ENCODE measurements at places on chromosomes 6 and 20.
A peak's percentile ranks its signal among the peaks of the same experiment; 100 is the strongest.

DNA sequence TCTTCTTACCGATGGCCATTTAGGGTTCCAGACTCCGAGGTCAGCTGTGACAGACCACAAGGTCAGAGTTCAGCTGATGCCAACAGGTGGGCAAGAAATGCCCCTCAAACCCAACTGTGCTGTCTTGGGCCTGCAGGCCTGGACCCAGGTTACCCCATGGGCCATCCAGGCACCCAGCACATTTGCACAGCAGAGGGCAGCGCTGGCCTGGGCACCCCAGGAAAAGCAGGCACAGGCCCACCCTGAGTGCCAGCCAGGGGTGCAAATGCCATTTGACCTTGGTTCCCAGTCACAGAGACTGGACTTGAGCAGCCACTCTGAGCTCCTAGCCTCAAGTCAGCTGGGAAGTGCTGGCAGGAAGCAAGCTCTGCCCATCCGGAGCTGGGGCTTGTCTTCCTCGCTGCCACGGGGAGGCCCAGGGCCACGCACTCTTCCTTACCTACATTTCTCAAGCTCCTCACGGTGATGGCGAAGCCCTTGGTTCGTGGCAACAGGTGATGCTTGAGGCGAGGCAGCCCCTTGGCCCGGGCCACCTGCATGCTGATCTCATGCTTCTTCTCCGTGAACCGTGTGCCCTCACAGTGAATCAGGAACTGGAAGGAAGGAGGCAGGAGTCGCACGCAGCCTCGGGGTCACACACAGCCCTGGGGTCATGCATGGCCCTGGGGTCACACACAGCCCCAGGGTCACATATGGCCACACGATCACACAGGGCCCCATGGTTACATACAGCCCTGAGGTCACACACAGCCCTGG is 120.8 kb downstream of the AGPAT4 start:
- DNase-seq = no peak

- peak; percentile 29 for DNase-seq
Observed at GRCh38 chr6:10205120-10205519, 209.8 kb downstream of the TFAP2A start.

GRCh38 chr6:159080217-159080976 is 35.6 kb upstream of the TAGAP start:
- DNase-seq = no peak

- no peak for DNase-seq
Observed at GRCh38 chr20:51987812-51988211, 185.5 kb upstream of the SALL4 start.

GRCh38 chr6:77926198-77926751 is 273.4 kb downstream of the MEI4 start:
- DNase-seq = no peak

- no peak for DNase-seq
Observed at GRCh38 chr6:105884011-105884410, 202.1 kb upstream of the PRDM1 start.

GRCh38 chr6:152167641-152168603 is 360.4 kb downstream of the ESR1 start:
- DNase-seq = no peak

GRCh38 chr20:19483309-19483708 is 270.9 kb downstream of the SLC24A3 start:
- no peak for DNase-seq

GRCh38 chr6:46118836-46119235 is 11.0 kb upstream of the ENPP4 start:
- DNase-seq = no peak

GRCh38 chr6:108002365-108003221 is 44.6 kb upstream of the SEC63 start:
- DNase-seq = peak; percentile 22

GRCh38 chr20:14861028-14861699 is 523.8 kb upstream of the FLRT3 start:
- DNase-seq = no peak

DNA sequence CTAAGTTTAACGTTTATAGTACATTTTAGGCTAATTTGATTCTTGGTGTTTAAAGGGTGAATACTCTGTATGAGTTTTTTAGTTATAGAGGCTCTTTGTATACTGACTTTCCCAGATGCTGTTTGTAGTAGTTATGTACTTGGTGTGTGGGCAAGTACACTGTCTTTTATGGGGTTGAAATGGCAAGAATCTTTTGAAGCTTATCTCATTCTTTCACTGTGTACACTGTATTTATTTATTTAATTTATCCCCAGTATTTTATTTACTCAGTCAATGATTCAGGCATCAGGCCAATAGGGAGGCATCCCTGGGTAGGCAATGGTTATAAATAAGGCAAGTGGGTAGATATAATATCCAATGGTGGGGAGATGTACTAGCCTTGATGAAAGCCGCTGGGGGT is 277.0 kb upstream of the PTCHD4 start:
- DNase-seq = no peak

DNA sequence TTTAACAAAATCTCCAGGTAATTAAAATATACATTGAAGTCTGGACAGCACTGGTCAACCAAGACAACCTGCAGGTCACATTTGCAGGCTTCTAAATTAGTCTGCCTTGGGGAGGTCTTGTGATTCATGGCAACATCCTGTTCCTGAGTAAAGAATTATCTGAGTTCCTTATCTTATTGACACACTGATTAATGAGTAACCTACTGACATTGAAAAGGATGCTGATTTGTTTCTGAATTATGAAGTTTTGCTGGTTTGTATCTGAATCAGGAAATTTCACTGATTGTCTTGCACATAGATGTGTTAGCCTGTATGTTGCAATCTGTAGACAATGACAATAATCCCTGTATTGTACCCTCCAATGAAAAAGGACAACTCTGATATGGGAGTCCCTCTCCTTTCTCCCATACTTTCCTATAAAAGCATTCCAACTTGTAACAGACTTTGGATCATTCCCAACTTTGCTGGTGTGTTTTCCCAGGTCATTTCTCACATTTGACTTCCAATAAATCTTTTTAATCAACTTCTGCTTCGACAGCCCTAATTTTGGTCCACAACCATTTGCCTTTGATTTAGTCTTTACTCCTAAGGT is 80.0 kb downstream of the LAMP5 start:
- no peak for DNase-seq

DNA sequence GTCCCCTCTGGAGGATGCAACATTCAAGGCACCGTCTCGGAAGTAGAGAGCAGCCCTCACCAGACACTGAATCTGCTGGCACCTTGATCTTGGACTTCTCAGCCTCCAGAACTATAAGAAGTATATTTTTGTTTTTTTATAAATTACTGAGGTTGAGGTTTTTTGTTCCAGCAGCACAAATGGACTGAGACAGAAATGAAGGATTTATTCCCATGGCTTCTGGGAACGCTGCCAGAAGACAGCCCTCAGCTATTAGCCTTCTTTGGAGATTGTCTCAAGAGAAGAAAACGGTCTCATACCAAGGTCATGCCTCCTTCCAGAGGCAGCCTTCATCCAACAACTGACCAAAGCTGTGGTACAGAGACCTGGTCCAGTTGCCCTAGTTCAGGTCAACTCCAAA is 85.4 kb downstream of the CHMP4B start:
- DNase-seq = no peak

- no peak for DNase-seq
Observed at GRCh38 chr20:6525447-6526303, 241.8 kb upstream of the BMP2 start.

DNA sequence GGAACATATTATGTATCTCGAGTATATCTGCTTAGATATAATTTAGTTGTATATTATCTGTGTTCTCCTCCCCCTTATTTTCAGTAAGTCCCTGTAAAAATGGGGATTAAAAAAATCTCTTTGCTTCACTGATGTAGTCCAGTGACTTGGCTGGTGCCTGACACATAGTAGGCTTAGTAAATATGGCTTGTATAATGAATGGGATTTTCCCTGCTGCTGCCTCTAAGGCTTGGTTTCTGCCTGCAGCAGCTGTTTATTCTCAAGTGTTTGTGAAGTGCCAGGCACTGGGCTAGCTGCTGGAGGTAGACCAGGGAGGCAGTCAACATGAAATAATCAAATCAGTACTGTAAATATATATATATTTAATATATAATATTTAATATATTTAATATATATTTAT is 1.6 kb upstream of the ZFP64 start:
- no peak for DNase-seq

- DNase-seq = no peak
Observed at GRCh38 chr20:5910186-5910585, 40.1 kb downstream of the TRMT6 start.

DNA sequence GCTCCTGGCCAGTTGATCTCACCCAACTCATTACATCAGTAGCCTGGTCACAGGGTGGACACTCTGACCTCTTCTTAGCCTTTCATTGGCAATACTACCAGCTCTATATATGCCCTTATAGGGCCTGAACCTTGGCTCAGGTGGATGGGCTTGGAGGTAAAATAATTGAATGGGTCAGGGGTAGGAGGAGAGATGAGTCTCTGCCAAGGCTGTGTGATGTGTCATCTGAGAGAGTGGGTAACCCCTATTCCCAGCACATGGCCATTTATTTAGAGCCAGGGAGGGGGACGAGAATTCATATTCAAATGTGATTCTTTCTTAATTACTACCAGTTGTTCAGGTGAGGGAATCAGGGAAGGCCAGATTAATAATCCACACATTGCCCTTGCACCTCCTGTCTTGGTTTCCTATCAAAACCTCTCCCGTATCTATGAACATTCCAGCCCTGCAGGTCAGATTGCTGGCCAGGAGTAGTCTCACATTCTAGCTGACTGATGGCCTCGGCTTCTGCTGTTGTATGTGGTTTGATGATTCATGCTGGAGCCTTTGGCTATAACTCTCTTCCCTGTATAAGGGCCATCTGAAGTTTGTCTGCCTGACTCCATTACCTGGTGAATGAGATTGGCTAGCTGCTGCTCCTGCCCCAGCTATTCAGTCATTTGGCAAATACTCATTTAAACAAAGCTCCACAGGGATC is 13.4 kb downstream of the C20orf173 start:
- no peak for DNase-seq

DNA sequence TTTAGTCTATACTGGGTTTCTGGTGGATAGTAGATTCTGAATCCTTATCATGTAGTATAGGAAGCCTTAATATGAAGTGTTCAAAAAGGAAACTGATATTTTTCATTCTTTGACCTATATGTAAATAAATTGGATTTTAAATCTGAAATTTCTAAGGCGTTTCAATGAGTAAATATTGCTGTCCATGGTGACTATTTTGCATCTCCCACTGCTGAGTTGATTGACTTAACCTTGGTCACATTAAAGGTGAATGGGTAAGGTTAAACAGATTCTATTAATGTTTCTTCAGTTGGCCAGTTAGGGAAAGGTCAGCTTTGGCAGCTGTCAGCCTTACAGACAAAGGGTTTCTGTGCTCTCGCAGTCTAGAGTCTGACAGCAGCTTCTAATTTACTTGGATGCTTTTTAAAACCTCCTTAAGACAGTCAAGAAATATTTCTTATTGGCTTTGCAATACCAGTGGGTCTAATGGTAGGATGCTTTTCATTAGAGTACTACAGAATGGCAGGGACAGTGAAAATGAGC is 24.8 kb downstream of the PRIM2 start:
- no peak for DNase-seq

- no peak for DNase-seq
Observed at GRCh38 chr6:125974214-125974866, 12.0 kb upstream of the TRMT11 start.

GRCh38 chr6:57177545-57178265 is 5.6 kb downstream of the BAG2 start:
- DNase-seq = peak; percentile 86

DNA sequence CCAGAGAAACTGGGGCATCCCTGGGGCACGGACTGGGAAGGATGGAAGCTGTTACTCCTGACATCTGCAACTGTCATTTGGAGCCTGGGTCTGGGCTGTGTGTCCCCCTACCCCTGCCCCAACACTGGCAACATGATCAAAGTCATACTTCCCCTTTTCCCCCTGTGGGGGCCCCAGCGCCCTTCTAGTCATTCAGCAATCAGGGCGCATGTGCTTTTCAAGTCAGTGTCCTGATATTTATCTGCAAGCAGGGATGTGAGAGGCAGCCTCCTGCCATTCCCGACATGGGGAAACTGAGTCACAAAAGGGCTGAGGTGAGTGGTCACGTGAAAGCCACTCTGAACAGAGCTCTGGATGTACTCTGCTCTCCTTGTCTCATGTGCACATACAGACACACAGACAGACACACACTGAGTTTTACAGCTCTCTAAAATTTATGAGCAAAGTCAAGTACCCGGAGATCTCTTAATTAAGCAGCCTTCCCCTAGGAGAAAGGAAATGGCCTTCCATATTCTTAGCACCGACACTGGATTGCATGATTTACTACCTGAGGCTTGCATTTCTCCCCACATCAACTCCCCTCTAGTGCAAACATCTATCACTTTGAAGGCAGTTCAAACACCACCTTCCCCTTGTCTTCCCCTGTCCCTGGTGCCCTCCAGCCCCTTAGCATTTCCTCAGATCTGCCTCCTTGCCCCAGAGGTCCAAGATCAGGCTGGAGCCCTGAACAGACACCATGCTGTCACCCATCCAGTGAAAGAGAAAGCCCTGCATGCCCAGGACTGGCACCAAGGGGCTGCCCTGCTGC is 170.7 kb downstream of the CDC5L start:
- peak; percentile 5 for DNase-seq

- DNase-seq = no peak
Observed at GRCh38 chr6:21469213-21469612, 124.3 kb upstream of the SOX4 start.

GRCh38 chr20:59102841-59103299 is 60.3 kb upstream of the PRELID3B start:
- no peak for DNase-seq

GRCh38 chr20:35909796-35910195 is 44.5 kb downstream of the SCAND1 start:
- DNase-seq = no peak

DNA sequence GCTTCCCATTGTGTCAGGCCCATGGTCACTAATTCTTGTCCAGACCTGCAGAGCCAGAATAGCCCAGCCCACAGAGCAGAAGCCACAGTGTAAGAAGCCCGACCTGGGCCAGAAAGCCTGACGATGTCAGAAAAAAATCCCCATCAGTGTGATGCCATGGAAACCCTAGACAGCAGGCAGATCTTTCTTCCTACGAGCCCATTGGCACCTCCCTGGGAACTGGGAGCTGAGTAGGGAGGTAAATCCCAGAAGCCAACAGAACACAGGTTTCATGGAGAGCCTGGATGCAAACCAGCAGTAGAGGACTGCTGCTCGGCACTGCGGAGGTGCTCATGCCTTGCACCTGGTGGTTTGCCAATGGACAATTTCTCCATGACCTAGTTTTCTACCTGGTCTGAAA is 82.2 kb upstream of the SLC22A16 start:
- no peak for DNase-seq

GRCh38 chr6:143221698-143222097 is 161.0 kb downstream of the AIG1 start:
- DNase-seq = no peak

GRCh38 chr20:36017048-36017951 is 48.9 kb downstream of the CNBD2 start:
- DNase-seq = peak; percentile 64

DNA sequence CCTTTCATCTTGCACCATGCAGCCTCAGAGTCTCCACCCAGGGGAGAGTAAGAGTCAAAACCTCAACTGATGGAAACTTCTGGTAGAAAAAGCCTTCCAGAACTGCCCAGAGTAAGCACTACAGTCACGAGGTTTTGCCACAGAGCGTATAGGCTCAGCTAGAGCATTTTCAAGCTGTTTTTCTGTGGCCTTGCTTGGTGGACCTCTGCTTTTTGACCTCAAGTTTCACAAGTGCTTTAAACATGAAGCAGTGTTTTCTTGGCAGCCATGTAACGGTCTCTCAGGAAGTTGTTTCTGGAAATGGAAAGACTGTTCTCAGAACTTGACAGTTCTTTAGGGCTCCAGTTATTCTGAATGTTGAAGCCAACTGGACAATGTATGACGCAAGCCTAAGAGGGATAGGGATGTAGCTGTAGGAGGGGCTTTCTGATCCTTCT is 146.5 kb downstream of the ZDHHC14 start:
- DNase-seq = peak; percentile 58

GRCh38 chr6:147514831-147515230 is 6.3 kb downstream of the SAMD5 start:
- DNase-seq = no peak
